Natural killer cell (primary cell): ENCODE measurements at places on chromosomes 7 and 10. TPM values are rescaled to one million over a fixed set of nuclear protein-coding genes. Genes with fewer than 3 reads are reported as not detected.

The SYNPO2L gene
- total RNA-seq, result not detected

The NUP205 gene
- total RNA-seq, result 53.7 TPM

The TFR2 gene
- total RNA-seq, result 12.0 TPM

The FAM53B gene
- total RNA-seq, result 172 TPM

DNA sequence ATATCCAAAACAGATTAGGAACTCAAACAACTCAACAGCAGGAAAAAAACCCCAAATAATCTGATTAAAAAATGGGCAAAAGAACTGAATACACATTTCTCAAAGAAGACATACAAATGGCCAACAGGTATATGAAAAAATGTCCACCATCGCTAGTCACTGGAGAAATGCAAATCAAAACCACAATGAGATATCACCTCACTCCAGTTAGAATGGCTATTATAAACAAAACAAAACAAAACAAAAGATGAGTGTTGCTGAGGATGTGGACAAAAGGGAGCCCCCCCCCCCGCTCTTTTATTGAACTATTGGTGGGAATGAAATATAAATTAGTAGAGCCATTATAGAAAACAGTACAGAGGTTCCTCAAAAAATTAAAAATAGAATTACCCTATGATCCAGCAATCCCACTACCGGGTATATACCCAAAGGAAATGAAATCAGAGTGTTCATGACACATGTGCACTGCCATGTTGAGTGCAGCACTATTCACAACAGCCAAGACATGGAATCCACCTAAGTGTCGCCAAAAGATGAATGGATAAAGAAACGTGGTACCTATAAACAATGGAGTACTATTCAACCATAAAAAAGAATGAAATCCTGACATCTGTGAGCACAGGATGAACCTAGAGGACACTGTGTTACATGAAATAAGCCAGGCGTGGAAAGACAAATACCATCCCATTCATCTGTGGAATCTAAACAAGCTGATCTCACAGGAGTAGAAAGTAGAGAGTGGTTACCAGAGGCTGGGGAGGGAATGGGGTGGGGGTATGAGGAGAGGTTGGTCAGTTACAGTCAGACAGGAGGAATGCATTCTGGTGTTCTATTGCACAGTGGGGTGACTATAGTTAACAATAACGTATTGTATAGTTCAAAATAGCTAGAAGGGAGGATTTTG lies 78.1 kb upstream of the RHEB start:
- no peak for DNase-seq
